H7 (cell line): ENCODE measurements at places on chromosomes 7 and 10.

GRCh38 chr10:82981137-82981723 lies 1106.2 kb downstream of the NRG3 start:
- no peak for DNase-seq

- no peak for DNase-seq
Measured at GRCh38 chr10:97454330-97455036, 8.5 kb downstream of the ZDHHC16 start.

DNA sequence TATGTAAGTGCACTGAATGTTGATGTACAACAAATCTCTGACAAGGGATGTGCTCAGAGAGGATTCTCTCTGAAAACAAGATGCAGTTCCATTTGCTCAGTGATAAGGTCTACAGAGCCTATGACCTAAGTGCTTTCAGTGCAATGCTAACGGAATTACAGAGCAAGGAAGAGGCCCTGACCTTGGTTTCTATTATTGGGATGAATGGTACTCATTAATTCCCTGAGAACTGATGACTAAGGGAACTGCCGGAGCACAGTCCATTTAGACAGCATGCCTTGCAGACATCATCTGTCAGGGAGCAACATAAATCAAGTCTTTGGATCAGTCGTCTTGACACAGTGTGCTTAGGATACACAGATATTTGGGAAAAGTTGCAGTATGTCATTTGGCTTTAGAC lies 340.8 kb downstream of the PHTF2 start:
- DNase-seq = no peak

GRCh38 chr7:108592646-108593201 lies 23.1 kb downstream of the DNAJB9 start:
- DNase-seq = no peak

GRCh38 chr10:30840395-30841050 lies 191.1 kb downstream of the ZNF438 start:
- DNase-seq = peak; percentile 16
